RPMI8226 (cell line): ENCODE measurements at places on chromosomes 7 and 10.

GRCh38 chr10:84225427-84226173 lies at the start of gene LRIT2:
Gene LRIT2 (minus strand): TSS chr10:84225544. CDS start chr10:84225520, 24 bp downstream.
- no peak for DNase-seq

GRCh38 chr7:55194522-55194921 lies 170.6 kb upstream of the LANCL2 start:
- no peak for DNase-seq

DNA sequence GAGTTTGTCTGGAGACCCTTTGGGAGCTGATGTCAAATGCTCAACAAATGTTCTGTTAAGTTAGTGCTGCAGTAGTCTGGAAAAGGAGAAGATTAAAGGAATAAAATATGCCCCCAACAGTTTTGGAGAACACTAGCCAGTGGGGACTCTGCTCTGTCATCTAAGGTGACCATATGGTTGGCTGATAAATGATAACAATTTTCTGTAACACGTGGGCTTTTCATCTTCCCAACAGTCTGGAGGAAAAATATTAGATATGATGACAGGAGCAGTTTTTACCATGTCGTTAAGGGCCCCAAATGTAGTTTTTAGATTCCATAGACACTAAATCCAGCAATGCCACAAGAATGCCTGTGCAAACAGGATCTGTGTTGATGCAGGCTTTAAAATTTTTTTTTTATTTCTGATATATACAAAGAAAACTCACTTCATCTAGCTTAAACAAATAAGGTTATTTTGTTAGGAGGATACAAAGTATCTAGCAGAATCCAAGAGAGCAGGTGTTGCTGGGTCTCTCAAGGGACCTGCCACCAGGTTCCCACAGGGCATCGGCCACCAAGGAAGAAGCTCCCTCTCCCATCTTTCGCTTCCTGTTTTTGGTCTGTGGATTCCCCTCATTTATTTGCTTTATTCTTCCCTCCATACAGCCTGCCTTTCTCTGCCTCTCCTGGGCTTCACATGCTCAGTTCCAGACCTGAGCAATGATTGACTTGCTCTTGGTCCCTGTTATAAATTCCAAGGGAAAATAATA lies 6.2 kb upstream of the CFAP58 start:
- DNase-seq: no peak

- no peak for DNase-seq
These were observed 198.5 kb upstream of the KCTD7 start for GRCh38 chr7:66430164-66430545.

GRCh38 chr7:40674316-40674715 lies 539.5 kb downstream of the SUGCT start:
- no peak for DNase-seq

- DNase-seq: no peak
These were observed 28.2 kb downstream of the MEOX2 start for GRCh38 chr7:15658247-15658646.

DNA sequence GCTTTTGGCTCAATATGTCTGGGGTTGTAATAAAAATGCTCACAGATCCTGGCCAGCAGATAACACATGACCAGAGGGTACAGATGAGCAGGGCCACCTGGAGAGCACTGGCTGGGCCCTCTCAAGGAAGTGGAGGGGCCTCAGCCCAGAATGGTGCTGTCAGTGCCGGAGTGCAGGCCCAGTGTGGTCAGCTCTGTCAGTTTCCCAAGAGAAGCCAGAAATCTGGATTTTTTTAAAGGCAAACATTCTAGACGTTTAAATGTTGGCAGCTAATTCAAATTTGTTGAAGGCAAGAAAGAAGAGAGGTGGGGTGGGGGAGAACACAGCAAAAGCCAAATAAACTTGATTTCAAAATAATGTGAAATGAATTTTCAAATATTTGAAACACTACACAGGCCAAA lies 2.0 kb downstream of the C10orf105 start:
- no peak for DNase-seq

DNA sequence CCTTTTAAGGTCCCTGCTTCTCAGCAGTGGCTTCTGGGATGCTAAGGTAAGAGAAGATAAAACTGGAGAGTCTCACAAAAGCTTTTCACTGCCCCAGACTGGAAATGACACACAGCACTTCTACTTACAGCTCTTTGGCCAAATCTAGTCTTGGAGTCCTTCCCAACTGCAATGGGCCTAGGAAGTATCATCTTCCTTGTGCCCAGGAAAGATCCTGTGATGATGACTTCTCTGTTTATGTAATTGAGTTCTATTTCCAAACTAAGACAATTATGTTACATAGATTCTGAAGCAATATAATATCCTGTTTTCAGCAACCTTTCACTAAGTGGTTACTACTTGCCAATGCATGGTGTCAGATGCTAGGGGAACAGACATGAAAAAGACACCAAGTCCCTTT lies 234.1 kb downstream of the PTEN start:
- DNase-seq: no peak

DNA sequence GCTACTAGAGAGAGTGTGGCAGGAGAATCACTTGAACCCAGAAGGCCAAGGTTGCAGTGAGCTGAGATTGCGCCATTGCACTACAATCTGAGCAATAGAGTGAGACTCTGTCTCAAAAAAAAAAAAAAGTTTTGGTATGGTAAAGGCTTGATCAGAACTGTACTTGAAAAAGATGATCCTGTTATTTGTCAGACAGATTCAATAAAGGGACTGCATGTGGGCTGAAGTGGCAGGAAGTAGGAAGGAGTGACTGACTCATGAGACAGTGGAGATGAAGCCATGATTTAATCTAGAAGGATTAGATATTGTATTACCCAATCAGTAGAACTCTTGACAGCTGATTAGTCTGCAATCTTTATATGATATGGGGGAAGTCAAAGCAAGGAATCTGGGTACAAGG lies 2.7 kb upstream of the TMEM254 start:
- no peak for DNase-seq

- no peak for DNase-seq
These were observed 41.9 kb downstream of the CREB3L2 start for GRCh38 chr7:137960020-137960419.

DNA sequence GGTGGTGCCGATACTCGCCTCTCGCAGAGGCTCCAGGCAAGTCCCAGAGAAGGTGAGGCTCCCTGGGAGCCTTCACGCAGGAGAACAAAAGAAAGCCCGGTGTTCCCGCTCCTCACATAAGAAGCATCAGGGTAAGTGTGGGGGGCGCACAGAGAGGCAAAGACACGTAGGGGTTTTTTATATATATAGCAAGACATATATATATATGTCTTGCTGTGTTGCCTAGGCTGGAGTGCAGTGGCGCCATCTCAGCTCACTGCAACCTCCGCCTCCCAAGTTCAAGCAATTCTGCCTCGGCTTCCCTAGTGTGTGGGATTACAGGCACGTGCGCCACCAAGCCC lies 61.3 kb downstream of the PDIA4 start:
- DNase-seq: no peak

DNA sequence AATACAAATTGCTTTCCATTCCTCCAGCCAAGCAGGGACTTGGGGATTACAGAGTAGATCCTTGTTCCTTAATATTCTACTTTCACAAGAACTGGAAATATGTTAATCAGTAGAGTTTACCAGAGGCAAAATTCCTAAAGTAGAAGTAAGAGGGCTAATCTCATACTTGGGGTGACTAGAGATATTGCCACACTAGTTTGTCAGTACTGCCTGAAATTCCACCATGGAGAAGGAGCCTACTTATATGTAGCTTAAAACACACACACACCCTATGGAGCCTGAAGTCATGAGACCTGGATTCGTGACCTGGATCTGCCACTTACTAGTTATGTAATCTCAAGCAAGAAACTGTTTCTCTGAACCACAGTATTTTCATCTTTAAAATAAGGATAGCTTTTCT lies 33.9 kb downstream of the STRIP2 start:
- DNase-seq: no peak

- no peak for DNase-seq
These were observed 8.9 kb upstream of the LYZL1 start for GRCh38 chr10:29279779-29280487.

DNA sequence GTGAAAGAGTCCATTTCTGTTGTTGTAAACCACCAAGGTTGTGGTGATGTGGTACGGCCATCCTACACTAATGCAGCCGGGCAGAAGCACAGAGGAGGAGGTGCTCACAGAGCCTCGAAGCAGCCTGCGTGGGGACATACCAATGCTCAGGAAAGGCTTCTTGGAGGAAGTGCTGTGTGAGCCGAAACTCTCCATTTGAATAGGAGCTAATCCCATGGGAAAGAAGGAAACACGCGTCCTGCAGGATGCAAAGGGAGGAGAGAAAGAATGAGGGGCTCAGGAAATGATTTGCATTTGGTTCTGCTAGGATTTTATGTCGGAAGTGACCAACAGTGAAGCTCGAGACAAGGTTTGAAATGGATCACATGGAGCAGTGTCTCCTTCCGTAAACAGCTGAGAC lies 477.9 kb upstream of the ANKRD30A start:
- DNase-seq: no peak

DNA sequence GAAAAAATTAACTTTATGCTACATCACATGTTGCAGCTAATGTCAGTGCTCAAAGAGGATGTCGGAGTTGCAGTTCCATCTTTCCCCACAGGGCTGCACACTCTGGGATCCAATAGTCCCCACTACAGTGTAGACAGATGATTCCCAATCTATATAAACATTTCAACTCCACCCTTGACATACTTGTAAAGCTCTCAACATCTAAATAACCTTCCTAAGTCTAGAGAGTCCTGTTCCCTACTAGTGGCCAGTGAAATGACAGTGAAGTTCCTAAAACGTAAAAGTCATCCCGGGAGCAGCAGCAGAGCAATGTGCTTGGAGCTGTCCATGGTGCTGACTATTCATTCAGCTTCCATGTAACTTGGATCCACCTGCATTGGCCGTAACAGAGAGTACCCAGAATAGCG lies 145.1 kb downstream of the GRM8 start:
- DNase-seq: peak; percentile 82

DNA sequence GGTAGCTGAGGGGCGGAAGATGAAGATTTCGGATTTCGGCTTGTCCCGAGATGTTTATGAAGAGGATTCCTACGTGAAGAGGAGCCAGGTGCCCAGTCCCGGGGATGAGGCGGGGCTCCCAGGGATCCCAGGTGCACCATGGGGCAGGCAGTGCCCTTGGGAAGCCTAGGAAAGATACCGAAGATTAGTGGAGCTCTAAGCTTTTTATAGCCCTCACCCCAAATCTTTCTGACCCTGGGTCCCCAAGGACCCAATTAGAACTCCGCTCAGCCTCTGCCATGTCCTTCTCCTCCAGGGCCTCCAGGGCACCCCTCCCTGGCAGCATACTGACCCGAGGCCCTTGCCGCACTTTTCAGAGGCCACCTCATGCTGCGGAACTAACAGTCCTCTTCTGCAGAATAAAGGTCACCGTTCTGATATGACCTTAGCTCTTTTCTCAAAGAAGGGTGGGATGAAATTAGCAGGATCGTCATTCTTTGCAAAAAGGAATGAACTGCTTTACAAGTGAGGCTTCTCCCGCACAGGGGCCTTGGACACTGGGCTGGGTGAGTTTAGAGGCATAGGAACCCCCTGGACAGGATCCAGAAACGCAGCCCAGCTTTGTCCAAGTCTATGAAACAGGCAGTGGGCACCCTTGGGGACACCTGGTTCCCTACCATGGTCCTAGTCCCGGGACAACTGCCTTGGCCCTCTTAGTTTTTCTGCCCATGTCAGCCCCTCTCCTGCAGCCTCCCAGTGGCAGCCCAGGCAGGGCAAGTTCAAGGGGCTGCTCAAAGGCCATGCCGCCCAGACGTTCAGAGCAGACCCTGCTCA lies 17.9 kb upstream of the CSGALNACT2 start:
- no peak for DNase-seq

DNA sequence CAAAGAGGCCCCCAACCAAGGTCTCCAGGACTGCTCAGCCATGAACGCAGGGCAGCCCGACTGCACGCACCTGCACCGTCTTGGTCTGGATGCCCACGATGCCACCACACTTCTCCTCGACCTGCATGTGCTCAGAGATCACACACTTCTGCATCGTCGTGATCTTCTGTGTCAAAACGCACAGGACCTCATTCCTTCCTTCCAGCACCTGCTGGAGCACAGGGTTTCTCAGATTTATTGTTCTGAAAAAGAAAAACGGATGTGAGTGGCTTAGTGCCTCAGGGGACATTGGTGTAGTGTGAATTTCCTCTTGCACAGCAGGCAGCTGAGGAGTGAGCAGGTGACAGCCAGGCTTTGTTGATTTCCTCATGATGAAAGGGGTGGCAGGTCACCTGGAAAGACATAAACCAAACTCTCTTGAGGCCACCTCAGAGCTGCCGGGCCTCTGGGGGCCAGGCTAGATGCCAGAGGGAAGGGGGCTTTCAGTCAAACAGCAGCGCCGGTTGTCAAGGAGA lies 38.2 kb downstream of the GSDME start:
- no peak for DNase-seq

DNA sequence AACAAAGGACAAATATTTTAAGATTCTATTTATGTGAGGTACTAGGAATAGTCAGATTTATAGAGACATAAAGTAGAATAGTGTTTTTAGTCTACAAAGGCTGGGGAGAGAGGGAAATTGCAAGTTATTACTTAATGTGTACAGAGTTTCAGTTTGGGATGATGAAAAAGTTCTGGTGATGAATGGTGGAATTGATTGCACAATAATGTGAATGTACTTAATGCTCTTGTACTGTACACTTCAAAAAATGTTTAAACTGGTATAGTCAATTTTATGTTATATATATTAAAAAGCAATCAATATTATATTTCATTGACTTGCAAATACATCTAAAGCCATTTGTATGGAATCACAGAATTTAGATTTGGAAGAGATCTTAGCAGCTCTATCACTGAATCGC lies 213.4 kb downstream of the PPP1R3A start:
- no peak for DNase-seq

GRCh38 chr7:755413-755805 lies 28.3 kb upstream of the PRKAR1B start:
- DNase-seq: no peak

DNA sequence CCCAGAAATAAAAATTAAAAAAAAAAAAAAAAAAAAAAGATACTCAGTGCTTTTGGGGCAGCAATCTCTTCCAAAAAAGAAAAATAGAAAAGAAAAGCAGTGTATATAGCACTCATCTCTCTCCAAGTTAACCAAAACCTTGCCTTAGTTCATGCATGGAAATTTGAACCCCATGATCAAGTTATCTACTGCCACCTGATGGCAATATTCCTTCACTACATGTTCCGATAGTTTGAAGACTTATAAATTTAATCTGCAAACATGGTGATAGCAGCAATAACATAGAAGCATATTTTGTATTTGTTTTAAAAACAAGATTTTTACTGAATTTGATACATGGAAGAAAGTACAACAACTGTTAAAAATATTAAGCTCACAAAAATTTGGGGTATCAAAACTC lies 48.6 kb upstream of the SLIT1 start:
- no peak for DNase-seq

- no peak for DNase-seq
These were observed 135.0 kb upstream of the PALS2 start for GRCh38 chr7:24438232-24438631.

GRCh38 chr10:6699336-6699735 lies 119.3 kb upstream of the PRKCQ start:
- DNase-seq: no peak

DNA sequence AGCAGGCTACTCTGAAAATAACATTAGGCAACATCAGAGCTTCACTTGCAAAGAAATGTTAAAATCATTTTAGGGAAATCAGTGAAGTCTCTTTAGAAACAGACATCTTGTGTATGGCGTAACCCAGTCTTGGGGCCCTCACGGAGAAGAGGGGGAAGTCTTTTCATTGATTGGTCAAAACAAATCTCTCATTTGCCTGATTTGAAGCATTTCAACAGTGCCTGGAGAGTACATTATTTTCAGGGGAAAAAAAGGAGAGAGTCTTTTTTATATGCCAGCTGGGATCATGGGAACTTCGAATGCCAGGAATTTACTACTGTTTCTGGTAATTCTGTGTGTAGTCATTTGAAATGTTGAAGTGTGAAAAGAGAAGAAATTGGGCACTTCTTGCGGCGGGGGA lies 471.4 kb downstream of the PLXDC2 start:
- no peak for DNase-seq
